Neuronal stem cell (in vitro differentiated cells): ENCODE measurements at places on chromosomes 5 and 9.

DNA sequence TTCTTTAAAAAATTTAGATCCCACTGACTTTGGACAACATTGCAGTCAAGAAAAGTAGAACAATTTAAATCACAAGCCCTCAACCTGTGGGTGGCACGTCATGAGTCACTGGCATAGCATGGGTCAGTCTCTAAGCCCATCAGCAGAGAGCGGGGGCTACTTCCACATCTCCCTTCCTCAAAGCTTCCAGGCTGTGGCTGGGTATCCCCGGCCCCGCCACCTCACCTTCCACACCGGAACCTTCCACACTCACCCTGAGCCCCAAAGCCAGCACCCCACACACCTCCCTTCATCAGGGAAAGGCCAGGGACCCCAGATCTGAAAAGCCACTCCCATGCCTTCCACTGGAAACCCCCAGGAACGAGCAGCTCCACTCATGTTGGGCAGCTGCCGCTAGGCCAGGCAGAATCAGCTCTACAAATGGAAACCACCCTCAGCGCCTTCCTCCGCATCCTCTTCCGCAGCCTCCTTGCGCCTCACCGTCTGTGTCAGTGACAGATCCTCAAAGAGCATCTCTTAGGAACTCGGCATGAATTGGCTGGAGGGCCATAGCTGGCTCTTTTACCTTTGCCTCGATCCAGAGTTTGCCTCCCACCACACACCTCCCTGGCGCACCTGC, 156.5 kb downstream of the ERCC6L2 start:
- no peak for DNase-seq

DNA sequence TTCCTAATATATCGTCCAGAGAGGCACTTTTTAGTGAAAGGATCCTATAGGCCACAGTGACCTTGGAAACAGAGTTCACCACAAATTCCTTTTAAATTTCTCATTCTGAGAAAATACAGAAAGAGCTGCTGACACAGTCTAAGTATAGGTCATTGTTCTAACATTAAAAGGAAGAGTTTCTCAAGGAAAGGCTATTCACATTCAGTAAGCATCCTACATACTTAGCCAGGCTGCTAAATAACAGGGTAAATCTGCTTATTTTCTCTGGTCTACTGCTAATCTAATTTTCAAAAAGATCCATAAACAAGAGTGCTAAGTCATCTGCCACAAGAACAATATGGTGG, 313.7 kb downstream of the PDE4D start:
- DNase-seq: no peak

- DNase-seq: no peak
These were observed 182.1 kb upstream of the TBC1D2 start for GRCh38 chr9:98437458-98438034.

DNA sequence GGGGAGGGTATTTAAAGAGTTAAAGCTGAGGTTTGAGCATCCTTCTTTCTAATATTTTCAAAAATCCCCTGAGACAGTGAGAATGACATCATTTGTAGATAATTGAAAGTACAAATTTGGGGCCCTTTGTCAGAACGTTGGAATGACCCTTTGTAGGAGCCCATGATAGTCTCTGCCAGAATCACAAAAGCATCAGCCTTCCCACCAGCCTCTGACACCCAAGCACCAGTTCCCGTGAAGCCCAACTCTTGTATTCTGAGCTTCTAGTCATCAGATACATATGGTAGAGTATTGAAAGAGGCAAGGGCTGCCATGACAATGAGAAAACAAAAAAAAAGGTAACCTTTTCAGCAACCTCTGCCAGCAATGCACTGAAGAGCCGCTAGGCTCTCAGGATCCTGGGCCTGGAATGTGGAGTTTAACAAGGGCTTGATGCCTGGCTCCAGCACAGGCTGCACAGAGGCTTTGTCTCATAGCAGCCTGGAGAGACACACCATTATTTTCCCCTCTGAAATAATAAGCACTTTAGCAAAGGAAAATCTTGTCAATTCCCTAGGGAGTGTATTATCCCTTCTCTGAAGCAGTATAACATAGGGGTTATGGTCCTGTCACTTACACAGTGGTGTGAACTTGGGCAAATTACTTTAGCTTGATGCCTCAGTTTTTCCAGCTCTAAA, 114.4 kb downstream of the ZNF608 start:
- DNase-seq: peak; percentile 38

DNA sequence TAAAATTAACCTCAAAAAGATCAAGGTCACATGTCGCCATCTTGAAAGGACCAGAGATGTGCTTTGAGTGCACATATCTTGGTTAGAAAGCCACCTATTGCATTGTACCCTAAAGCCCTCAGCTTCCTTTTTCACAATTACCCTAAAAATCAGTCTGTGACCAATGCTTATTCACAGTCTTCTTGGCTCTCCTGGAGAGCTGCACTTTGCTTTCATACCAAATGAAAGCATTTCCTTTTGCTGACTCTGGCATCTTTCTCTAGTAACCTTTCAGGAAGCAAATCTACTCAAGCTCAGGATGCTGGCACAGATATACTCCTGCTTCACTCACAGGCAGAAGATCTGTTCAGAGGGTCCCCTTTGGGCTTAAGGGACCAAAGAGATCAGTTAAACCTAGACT, 160.7 kb upstream of the PUM3 start:
- DNase-seq: no peak

DNA sequence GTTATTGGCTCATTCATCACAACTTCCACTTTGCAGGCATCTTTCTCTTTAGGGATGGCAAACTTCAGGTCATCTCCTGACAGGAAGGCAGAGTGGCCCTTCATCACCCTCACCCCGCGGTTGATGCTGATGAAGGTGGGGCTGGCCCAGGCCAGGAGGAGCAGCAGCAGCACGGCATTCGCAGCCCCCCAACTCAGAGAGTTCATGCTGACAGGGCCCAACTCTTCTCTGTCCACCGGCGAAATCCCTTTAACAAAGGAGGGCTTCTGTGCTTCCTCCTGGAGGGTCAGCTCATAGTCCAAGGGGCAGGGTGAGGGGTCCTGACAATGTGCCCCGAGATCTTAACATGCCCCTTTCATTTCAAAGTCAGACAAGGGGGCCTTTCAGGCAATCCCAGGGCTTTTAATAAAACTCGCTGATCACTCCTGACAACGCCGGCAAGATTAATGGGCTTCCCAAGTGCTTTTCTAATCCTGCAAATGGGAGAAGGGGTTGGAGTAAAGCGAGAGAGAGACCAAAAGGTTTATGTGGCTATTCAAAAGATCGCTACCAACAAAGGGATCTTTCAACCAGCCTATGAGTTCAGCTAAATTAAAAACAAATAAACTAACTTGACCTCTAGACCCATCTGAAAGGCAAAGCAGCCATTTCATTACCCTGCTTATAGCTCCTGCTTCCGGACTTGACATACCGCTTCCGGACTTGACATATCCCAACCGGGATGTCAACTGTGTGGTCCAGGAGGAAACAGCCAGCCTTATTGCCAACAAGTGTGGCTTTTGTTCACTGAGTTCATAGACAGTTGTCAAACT, 41.2 kb downstream of the FREM1 start:
- peak; percentile 14 for DNase-seq

- no peak for DNase-seq
These were observed 106.3 kb downstream of the RAPGEF6 start for GRCh38 chr5:131528682-131529081.

GRCh38 chr5:135553688-135554462, 18.1 kb upstream of the NEUROG1 start:
- DNase-seq: no peak

DNA sequence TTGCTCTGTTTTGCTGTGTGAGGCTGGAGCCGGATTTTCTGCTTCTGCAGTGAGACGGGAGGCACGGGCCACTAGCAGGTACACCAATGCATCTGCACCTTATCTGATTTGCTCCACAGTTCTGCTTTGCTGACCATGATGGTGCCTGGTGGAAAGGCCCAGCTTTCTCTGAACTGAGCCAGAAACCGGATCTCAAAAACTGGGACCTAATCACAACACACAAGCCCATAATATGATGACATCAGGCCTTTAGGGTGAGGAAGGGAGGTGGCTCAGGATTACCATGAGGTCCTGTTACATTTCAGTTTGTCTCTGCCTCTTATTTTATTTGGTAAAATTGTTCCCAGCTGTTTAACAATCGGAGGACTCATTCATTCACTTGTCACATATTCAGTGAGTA, 49.8 kb downstream of the FGF1 start:
- DNase-seq: no peak

GRCh38 chr9:114501796-114502682, 3.2 kb downstream of the WHRN start:
- DNase-seq: peak; percentile 48

- DNase-seq: no peak
These were observed 2.4 kb upstream of the ZSWIM6 start for GRCh38 chr5:61329550-61330128.

DNA sequence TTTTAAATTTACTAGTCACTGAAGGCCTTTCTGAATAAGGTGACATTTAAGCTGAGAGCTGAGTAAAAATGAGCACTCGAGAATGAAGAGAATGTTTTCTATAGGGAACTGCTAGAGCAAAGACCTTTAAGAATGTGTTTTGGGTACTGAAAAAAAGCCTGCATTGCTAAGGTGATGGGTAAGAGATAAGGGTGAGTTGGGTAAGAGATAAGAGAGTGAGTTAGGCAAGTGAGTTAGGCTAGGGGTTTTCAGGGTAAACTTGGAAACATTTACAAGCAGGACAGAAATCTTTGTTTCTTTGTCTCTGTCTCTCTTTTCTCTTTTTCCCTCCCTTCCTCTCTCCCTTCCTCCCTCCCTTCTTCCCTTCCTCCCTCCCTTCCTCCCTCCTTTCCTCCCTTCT, 5.6 kb downstream of the RAD23B start:
- DNase-seq: no peak

GRCh38 chr9:37339923-37340322, 82.6 kb upstream of the GRHPR start:
- no peak for DNase-seq

DNA sequence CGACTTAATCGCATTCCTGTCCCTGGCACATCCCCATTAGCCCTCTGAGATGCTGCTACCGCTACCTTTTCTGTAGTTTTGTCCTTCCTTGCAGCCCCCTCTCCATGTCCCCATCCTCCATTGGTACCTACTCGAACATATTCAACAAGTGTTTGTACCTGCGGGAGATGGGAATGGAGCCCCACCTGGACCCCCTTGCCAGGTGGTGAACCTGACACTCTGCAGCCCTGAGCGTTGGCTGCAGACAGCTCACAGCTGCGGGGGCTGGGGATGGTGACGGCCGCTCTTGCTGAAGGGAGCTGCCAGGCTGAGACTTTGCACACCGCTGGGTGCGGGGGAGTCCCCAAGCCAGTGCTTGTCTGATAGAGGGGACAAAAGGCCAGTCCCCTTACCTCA, 96.3 kb upstream of the DAP start:
- no peak for DNase-seq

DNA sequence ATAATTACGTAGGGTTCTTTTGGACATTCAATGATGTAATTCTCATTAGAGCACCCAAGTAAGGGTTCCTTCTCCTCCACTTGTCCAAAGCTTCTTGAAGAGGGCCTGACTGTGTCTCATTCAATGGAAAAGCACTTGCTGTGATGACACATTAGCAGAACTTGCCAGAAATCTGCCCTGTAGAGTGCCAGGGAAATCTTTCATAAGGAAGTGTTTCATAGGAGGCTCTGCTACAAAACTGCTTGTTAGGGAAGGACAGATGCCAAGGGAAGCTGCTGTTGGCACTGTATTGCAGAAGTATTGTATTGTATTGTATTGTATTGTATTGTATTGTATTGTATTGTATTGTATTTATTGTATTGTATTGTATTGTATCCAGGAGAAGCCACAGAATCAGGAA, 45.5 kb upstream of the MPDZ start:
- no peak for DNase-seq

DNA sequence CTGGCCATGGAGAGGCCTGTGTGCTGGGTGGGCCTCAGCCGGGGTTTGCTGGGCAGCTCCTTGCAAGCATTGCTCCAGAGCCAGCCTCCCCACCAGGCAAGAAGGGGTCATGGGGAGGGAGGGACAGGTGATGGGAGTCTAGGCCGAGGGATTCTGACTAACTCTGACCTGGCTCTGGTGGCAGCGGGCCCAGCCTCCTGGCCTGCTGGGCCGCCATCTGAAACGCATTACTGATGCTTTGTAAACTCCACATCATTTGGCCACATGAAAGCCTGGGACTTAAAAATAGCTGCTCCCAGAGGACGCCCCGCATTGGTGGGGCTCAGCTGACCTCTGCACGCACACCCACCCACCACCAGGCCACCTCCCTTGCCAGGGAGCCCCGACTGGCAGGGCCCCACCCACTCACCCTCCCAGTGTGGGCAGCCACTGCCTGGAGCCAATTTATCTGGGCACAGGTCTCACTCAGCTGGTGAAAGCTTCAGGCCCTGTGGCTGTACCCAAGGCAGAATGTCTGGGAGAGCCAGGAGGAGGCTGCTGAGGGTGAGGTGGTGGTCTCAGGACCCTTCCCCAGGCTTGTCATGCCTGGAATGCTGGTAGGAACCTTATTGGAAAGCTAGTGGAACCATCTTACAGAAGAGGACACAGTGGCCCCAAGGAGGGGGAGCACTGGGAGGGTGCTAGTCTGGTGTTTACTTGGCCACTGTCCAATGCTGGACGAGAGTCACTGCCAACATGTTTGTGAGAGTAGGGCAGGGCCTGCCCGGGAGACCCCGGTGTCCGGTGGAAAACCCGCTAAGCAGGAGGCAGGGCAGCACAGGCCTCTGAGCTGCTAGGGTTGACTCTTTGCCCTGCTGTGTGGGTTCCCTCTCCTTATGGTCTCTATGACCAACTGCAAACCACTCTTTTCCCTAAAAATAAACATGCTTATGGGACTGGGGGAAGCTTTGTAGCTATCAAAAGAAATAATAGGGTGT, 10.8 kb downstream of the TCF7 start:
- DNase-seq: no peak

GRCh38 chr9:14478175-14479162, 164.5 kb upstream of the NFIB start:
- no peak for DNase-seq

- no peak for DNase-seq
These were observed 3.7 kb downstream of the UGCG start for GRCh38 chr9:111900151-111900857.

DNA sequence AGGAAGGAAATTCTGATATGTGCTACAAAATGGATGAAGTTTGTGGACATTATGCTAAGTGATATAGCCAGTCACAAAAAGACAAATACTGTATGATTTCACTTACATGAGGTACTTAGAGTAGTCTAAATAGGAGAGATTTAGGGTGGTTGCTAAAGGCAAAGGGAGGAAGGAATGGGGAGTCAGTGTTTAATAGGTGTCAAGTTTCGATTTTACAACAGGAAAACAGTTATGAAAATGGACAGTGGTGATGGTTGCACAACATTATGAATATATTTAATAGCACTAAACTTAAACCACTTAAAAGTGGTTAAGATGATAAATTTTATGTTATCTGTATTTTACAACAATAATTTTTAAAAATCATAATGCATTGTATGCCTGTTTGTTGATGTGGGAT, 40.4 kb upstream of the ECM2 start:
- DNase-seq: no peak
